ENCODE measurements at places on chromosomes 6 and 20. TPM values are rescaled to one million over a fixed set of nuclear protein-coding genes. Genes with fewer than 3 reads are reported as not detected.

RAB44 gene
- 0.04 TPM for total RNA-seq

IL20RA gene
- 0.07 TPM for total RNA-seq

GMPR gene
- 3.5 TPM for total RNA-seq

DCBLD1 gene
- total RNA-seq, result 26.2 TPM

FILIP1 gene
- total RNA-seq, result 0.40 TPM

KIFC1 gene
- total RNA-seq, result 44.4 TPM

CPXM1 gene
- 0.04 TPM for total RNA-seq

THBS2 gene
- total RNA-seq, result 0.09 TPM

COL12A1 gene
- total RNA-seq, result 5.4 TPM

FAM162B gene
- 0.11 TPM for total RNA-seq

NPEPL1 gene
- total RNA-seq, result 33.1 TPM

DLL1 gene
- total RNA-seq, result 0.18 TPM

ZNF217 gene
- total RNA-seq, result 24.9 TPM

MAP3K5 gene
- total RNA-seq, result 1.7 TPM

KCNG1 gene
- 52.5 TPM for total RNA-seq

NRSN1 gene
- total RNA-seq, result not detected

ULBP1 gene
- 0.76 TPM for total RNA-seq

CTAGE9 gene
- not detected for total RNA-seq

ZCCHC3 gene
- total RNA-seq, result 21.8 TPM

MACROD2 gene
- 0.51 TPM for total RNA-seq
